NCI-H774 (cell line): ENCODE measurements at places on chromosomes 6 and 20.

GRCh38 chr20:17875106-17875980, 93.3 kb downstream of the SNX5 start:
- no peak for DNase-seq

DNA sequence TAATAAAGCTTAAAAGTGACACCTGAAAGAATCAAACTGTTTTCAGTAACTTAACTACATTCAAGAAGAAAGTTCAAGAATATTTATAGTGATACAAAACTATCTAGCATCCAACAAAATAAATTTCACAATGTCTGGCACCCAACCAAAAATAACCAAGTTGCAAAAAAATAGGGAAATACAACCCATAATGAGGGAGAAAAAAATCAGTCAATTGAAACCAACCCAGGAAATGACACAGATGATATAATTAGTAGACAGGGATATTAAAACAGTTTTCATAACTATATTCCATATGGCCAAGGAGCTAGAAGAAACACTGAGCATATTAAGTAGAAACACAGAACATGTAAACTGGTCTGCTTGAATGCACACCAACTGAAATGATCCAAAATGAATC, 120.2 kb upstream of the BEND3 start:
- no peak for DNase-seq

DNA sequence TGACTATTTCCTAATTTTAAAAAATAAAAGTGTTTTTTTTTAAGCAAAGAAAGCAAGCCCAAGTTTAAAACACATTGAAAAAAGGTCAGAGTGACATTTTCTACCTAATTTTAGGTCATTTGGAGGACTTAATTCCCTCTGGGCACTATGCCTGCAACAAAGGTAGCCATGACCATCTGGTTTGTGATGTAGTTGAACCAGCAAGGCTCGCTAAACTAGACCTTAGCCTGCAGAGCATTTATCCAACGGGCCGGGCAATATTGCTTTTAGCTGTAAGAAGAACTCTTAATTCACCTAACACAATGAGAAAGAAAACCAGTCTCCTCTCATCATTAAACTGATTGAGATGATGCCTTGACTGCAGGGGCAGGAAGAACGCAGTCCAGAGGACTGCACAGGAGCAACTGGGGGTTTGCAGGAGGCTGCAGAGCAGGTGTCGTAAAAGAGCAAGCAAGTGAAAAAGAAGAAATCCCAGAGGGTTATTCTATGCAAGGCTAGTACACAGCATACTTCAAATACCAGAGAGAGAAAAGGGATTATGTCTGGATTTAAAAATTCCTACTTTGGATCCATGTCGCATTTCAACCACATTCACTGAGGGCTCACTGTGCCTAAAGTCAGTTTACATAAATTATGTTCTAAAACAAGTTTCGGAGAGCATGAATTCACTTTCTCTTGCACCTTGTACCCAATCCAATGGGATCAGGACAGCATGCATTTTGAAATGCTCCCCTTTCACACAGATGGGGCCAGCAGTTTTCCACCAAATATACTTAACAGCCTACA, 12.8 kb downstream of the TRAF3IP2 start:
- no peak for DNase-seq

DNA sequence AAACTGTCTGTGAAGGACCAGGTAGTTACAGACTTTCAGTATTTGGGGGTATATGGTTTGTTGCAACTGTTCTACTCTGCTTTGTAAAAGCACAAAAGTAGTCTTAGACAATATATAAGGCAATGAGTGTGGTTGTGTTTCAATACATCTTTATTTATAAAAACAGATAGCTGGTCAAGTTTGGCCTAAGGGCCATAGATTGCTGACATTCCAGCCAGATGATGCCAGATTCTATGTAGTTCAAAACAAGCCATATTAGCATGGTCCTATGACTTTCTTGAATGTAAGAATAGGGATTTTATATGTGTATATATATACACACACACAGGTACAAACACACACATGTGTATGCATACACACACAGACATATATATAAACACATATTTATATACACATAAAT, 201.8 kb downstream of the GRIK2 start:
- DNase-seq: no peak

DNA sequence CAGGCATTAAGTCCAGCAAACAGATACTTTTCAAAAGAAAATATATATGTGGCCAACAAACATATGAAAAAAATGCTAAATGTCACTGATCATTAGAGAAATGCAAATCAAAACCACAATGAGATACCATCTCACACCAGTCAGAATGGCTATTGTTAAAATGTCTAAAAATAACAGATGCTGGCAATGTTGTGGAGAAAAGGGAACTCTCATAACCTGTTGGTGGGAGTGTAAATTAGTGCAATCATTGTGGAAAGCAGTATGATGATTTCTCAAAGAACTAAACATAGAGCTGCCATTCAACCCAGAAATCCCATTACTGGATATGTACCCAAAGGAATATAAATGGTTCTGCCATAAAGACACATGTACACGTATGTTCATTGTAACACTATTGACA, 20.6 kb downstream of the KCNQ5 start:
- DNase-seq: no peak
